ENCODE measurements at places on chromosomes 3 and 15. TPM values are rescaled to one million over a fixed set of nuclear protein-coding genes. Genes with fewer than 3 reads are reported as not detected.
A peak's percentile ranks its signal among the peaks of the same experiment; 100 is the strongest.

GRCh38 chr3:140186421-140186920 is 251.5 kb downstream of the CLSTN2 start:
- peak; percentile 74 for DNase-seq

- peak; percentile 44 for DNase-seq
Measured at GRCh38 chr15:40115670-40116093, 7.0 kb upstream of the BMF start.

DNA sequence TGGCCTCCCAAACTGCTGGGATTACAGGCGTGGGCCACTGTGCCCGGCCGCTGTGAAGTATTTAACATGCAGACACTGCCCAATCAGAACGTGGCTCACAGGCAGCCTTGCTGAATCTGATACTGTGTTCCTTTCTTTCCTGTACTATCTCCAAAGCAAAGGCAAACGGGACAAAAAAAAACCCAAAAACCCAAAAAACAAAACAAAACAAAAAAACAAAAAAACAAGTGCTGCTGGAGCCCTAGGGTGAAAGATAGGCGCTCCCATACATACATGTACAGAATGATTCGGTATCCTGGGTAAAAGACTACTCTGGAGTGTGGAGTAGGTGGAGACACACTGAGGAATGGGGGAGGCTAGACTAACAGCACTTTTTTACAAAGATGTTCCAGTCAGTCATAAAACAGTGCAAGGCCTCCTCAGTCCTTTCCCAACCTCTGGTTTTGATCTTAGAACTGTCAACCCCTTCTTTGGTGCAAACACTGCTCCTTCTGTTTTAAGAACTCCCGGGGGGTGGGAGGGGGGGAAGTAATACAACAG is 7.7 kb upstream of the MAP1A start:
- DNase-seq: no peak

Gene FOXP1
- 34.3 TPM for total RNA-seq

All from Daoy (cell line).